T-helper 2 cell treated with Interferon-gamma antibody and Interleukin-4, amounts not matched to agents 100 ng/mL and 5 ng/mL, for 36 hours (primary cell): ENCODE measurements at places on chromosomes 5 and 9. TPM values are rescaled to one million over a fixed set of nuclear protein-coding genes. Genes with fewer than 3 reads are reported as not detected.

Gene C5orf24
- total RNA-seq, result 31.5 and 34.3 TPM in 2 replicates

Gene ASPN
- not detected in 2 replicates for total RNA-seq

Gene AJM1
- 3.9 and 4.0 TPM in 2 replicates for total RNA-seq

Gene MED7
- 12.6 and 13.8 TPM in 2 replicates for total RNA-seq

Gene CDC14B
- 1.0 and 1.1 TPM in 2 replicates for total RNA-seq

Gene TAS2R1
- not detected in 2 replicates for total RNA-seq

Gene UGT3A1
- not detected in 2 replicates for total RNA-seq

Gene PFN3
- not detected in 2 replicates for total RNA-seq

Gene SPAAR
- not detected in 2 replicates for total RNA-seq

Gene BAAT
- not detected in 2 replicates for total RNA-seq

Gene TTLL11
- total RNA-seq, result 2.3 and 2.7 TPM in 2 replicates

Gene PCDHGB5
- total RNA-seq, result 0.55 and 0.61 TPM in 2 replicates

Gene MAMDC2
- not detected in 2 replicates for total RNA-seq

Gene ADRA1B
- not detected in 2 replicates for total RNA-seq

Gene CTXN3
- not detected in 2 replicates for total RNA-seq

Gene TCF7
- 30.8 and 31.8 TPM in 2 replicates for total RNA-seq

Gene SOHLH1
- not detected in 2 replicates for total RNA-seq

Gene PCDHB16
- total RNA-seq, result not detected in 2 replicates

Gene PCDHB3
- total RNA-seq, result not detected in 2 replicates

Gene MELK
- total RNA-seq, result 52.6 and 56.0 TPM in 2 replicates

Gene INSL4
- total RNA-seq, result not detected in 2 replicates

Gene EGFL7
- 0.66 and 0.80 TPM in 2 replicates for total RNA-seq

Gene COL5A1
- total RNA-seq, result 0.07 and 0.14 TPM in 2 replicates

Gene ARHGEF39
- 14.7 and 15.4 TPM in 2 replicates for total RNA-seq

Gene C1QTNF3
- 4.5 TPM in 2 replicates for total RNA-seq

Gene PCDHGB1
- total RNA-seq, result 0.18 and 0.20 TPM in 2 replicates

Gene NIPAL4
- total RNA-seq, result 0.48 and 0.82 TPM in 2 replicates

Gene LPAR1
- total RNA-seq, result not detected in 2 replicates

Gene CDC25C
- 10.5 and 12.6 TPM in 2 replicates for total RNA-seq

Gene SH3GLB2
- 92.2 and 94.1 TPM in 2 replicates for total RNA-seq

Gene CHSY3
- total RNA-seq, result not detected in 2 replicates

Gene EQTN
- total RNA-seq, result not detected in 2 replicates

Gene SHISAL2B
- total RNA-seq, result not detected in 2 replicates

Gene CATSPER3
- 0.70 and 0.95 TPM in 2 replicates for total RNA-seq

Gene SMU1
- 25.2 and 25.8 TPM in 2 replicates for total RNA-seq

Gene CCNI2
- total RNA-seq, result 8.6 and 11.2 TPM in 2 replicates

Gene TAF1L
- total RNA-seq, result 0.05 and 0.07 TPM in 2 replicates

Gene SARDH
- total RNA-seq, result 0.68 and 0.73 TPM in 2 replicates

Gene FAM13B
- total RNA-seq, result 37.5 and 38.5 TPM in 2 replicates

Gene FGF10
- total RNA-seq, result not detected in 2 replicates

Gene BTNL3
- not detected in 2 replicates for total RNA-seq

Gene OR1Q1
- total RNA-seq, result not detected in 2 replicates

Gene CCNJL
- total RNA-seq, result not detected in 2 replicates
